ENCODE measurements at places on chromosomes 5 and 9. TPM values are rescaled to one million over a fixed set of nuclear protein-coding genes. Genes with fewer than 3 reads are reported as not detected.

Gene SLC23A1
- total RNA-seq = not detected

Gene PFN3
- total RNA-seq = not detected

Gene PPIC
- 118 TPM for total RNA-seq

DNA sequence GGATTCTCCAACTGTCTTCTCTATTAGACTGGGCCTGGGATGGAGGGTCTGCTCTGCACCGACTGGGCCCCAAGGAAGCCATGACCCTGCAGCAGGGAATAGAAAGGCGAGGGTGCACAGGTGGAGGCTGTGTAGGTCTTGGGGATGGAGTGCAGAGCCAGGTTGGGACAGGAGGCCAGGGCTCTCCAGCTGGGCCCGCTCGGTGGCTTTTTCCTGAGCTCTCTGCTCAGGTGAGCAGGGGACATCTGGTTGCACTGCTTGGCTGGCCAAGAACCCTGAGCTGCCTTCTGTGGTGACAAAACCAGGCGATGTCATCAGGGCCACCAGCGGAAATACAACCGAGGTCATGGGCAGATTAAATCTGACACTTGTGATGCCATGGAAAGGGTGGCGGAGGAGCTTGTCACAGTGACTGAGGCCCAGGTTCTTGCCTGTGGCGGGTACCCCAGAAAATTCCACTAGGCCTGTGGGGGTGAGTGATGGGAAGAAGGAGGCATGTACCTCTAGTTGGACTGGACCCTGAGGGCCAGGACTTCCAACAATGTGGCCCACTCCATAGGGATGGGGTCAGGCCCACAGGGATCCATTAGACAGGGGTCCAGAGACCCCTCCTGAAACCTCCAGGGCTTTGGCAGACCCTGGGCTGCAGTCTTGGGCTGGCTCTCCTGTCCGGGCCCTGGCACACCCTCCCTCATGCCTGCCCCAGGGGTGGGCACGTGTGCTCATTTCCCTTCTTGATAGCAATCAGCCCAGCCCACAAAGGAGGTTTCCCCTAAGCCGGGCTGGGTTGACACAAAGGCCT, 4.4 kb upstream of the IL3 start:
- no peak for DNase-seq

Data from cardiac muscle cell (in vitro differentiated cells and primary cell).